ENCODE measurements at places on chromosomes 11 and 22.

GRCh38 chr22:19641983-19642451 lies 72.3 kb upstream of the SEPTIN5 start:
- no peak for DNase-seq

- DNase-seq: no peak
These were observed 103.0 kb downstream of the SPATA19 start for GRCh38 chr11:133742353-133742752.

DNA sequence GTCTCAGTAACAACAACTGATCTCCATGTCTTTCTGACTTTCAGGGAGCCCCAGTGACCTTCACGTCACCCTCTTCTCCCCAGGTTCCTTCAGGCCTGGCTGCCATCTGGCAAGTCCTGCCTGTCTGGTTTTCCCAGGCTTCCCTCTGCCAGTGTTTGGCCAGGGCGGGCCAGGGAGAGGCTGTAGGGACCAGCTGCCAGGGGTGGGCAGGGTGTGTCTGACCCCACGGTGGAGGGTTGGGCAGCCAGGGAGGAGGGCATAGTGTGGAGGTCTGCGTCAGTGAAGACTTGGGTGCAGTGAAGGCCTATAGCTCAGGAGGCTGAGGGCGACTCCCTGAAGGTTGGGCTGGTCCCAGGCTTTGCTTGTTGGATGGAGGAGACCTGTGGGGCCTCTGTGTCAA lies 11.9 kb upstream of the MRGPRX2 start:
- no peak for DNase-seq

DNA sequence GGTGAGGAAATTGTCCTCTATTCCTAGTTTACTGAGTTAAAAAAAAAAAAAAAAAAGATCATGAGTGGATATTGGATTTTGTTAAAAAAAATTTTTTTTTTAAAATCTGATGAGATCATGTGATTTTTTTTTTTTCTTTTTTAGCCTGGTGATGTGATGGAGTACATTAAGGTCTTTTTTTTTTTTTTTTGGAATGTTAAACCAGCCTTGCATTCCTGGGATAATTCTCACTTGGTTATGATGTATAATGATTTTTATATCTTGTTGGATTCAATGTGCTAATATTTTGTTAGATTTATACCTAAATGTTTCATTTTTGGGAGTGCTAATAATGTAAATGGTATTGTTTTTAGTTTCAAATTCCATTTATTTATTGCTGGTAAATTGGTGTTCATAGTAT lies 43.3 kb downstream of the DDX10 start:
- no peak for DNase-seq

DNA sequence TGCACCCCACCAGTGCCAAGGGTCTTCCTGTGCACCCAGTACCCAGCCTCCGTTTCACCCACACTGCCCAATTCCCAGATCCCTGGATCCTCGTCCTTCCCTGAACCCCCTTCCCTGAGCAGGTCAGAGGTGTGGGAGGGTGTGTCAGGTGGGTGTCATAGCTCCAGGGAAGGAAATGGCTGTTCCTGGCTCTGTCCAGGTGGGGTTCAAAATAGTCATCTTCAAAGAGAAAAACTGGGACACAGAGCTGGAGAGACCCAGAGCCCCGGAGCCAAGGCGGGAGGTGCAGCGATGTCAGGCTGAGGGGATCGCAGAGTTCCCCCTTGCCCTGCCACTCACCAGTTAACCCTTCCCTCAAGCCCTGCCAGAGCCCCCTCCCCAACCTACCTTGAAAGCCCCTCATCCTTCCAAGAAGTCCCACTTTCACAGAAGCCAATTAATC lies 698 bp downstream of the C1QTNF4 start:
- no peak for DNase-seq
